ENCODE measurements at places on chromosomes 4 and X.
A peak's percentile ranks its signal among the peaks of the same experiment; 100 is the strongest.

DNA sequence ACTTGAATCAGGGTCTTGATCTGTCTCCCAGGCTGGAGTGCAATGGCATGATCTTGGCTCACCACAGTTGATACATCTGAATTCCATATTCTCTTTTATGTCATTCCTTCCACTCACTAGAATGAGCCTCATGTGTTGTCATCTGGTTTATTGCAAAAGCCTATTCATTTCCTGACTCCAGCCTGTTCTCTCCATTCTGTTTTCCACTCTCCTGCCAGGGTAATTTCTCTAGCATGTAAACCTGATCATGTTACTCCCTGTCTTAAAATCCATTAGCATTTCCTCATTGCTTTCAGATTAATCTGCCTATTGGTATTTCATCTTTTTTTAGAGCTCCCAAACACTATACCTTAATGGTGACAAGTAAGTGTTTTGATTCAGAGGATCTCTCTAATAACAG is 4.3 kb upstream of the DDX60L start:
- no peak for DNase-seq

DNA sequence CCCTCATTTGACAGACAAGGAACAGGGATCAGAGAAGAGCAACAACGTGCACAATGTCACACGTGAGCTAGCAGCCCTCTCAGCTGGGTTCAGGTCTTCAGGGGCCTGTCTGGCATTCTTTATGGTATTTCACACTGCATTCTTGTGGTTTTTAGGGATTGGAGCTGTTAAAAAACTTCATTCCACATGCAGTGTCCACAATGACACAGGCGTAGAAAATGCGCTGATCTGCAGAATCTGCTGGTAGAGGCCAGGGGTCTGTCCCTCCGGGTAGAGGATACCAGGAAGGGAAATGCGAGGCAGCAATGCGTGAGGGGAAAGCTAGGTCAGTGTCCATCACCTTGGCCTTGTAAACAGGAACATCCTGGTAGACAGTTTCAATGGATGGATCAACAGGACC is 36.6 kb downstream of the MAP7D3 start:
- no peak for DNase-seq

DNA sequence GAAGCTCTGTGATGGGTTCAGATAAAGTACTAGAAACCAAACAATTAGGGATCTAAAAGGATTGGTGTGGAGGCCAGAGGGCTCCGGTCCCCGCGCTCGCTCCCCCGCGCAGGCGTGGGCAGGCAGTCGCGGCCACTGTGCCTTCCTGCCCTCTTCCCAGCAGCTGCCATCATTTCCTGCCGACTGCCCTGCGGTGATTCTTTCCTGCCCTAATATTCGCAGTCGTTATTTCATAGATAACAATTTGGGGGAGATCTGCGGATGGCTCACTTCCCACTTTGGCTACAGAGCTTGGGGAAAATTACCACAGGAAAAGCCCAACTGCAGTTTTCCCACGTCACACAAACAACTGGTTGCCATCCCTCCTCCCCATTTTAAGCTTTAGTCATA is 2.2 kb downstream of the GRIA2 start:
- DNase-seq = no peak

DNA sequence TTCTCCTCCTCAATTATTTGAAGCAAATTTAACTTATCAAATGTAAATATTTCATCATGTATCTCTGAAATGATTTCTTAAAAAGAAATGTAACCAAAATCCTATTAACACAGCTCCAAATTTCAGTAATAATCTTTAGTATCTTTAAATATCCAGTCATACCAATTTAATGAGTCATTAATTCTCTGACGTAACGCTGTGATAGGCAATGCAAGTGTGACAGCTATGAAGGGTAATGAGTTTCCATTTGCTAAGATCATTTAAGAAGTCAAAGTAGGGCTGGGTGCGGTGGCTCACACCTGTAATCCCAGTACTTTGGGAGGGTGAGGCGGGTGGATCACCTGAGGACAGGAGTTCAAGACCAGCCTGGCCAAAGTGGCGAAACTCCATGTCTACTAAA is 15.6 kb downstream of the RPS3A start:
- DNase-seq = no peak

GRCh38 chrX:2498781-2499302 is 1.9 kb downstream of the DHRSX start:
- peak; percentile 81 for DNase-seq

DNA sequence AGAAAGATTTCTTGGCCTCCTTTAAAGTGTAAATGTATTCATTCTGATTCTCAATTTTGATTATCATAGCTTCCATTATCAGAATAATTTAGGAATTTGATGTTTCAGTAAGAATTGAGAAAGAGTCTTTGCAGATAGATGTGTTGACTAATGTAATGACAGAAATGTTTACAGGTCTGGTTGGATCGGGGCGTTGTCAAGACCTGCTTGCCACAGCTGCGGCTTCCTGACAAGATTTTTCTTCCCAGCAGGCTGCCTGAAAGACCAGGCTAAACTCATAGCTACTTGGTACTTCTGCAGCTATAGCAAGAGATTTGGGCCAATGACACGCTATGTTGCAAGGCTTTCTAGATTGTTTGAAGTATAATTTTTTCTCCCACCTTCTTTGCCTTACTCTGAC is 91.5 kb upstream of the ANKRD50 start:
- peak; percentile 6 for DNase-seq

GRCh38 chr4:89719536-89720090 is 117.3 kb downstream of the SNCA start:
- DNase-seq = no peak
